Keratinocyte (primary cell): ENCODE measurements at places on chromosomes 2 and 18.

GRCh38 chr2:122174061-122174460 lies 418.6 kb downstream of the TSN start:
- no peak for DNase-seq

GRCh38 chr2:29398384-29399237 lies 283.4 kb downstream of the CLIP4 start:
- no peak for DNase-seq

DNA sequence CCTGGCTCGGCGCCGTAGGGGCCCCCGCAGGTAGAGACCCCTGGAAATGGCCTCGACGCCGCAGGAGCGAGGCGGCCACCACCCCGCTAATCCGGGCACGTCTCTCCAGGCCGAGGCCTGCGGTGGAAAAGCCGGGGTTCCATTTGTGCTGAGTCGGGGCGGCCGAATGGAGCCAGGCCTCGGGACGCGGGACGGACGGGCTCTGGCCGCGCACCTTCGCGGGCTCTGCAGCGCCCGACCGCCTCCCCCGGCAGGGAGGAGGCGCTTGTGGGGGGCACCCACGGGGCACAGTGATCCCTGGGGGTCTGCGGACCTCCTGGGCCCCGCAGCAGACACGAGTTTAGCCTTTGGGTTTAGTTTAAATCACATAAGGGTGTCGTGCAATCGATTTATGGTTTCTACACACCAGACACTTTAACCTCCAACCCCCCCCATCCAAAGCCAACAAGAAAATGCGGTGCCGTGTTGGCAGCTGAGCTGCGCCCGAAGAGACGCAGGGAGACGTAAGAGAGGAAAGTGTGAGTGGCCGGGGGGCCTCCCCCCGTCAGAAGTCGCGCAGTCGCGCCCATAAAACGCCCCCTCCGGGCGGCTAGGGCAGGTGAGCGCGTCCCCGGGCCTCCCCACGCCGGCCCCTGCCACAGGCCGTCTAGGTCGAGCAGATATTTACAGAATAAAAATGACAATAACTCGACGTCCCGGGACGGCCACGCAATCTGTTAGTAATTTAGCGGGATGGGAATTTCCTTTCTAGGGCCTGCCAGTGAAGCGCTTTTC lies 1.0 kb upstream of the NFATC1 start:
- DNase-seq, result no peak

GRCh38 chr2:188032306-188032705 lies 259.4 kb upstream of the GULP1 start:
- no peak for DNase-seq

DNA sequence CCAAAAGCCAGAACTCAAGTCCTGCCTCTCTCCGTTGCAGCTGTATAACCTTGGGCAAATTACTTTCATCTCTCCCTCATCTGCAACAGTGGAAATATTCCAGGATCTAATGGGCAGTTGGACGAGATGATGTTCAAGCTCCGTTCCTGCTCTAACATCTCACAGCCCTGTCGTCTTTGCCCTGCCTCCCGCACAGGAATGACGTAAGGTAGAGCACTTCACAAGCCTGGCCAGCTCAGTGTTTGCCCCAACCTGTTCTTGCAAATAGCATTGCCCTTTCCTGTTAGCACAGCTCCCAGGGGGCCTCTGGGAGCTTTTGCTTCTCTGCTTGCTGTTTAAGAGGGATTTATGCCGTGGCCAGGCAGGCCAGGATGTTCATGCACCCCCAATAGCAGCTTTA lies 107.9 kb downstream of the KLHL29 start:
- peak; percentile 70 for DNase-seq

- no peak for DNase-seq
Measured at GRCh38 chr2:240822280-240822847, 2.3 kb upstream of the KIF1A start.

- DNase-seq, result no peak
Measured at GRCh38 chr2:24874035-24874434, 46.0 kb downstream of the ADCY3 start.

- DNase-seq, result no peak
Measured at GRCh38 chr2:15693926-15694588, 102.4 kb downstream of the DDX1 start.

GRCh38 chr18:6537475-6537874 lies 122.8 kb upstream of the L3MBTL4 start:
- no peak for DNase-seq

DNA sequence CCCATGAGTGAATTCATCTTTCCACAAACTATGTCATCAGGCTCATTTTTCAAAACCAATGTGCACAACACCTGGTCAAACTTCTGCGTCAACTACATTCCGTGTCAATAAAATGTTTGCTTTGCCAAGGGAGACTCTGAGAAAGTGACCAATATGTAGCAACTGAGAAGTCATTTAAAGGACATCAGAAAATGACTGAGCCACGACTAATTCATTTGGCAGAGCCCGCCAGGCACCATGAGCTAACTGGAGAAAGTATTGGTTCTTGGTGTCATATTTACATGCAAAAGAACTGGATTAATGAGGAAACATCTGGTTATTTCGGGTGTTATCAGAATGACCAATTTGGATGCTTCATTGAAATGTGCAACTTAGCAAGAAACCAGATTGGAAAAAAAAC lies 7.2 kb downstream of the RND3 start:
- peak; percentile 26 for DNase-seq

DNA sequence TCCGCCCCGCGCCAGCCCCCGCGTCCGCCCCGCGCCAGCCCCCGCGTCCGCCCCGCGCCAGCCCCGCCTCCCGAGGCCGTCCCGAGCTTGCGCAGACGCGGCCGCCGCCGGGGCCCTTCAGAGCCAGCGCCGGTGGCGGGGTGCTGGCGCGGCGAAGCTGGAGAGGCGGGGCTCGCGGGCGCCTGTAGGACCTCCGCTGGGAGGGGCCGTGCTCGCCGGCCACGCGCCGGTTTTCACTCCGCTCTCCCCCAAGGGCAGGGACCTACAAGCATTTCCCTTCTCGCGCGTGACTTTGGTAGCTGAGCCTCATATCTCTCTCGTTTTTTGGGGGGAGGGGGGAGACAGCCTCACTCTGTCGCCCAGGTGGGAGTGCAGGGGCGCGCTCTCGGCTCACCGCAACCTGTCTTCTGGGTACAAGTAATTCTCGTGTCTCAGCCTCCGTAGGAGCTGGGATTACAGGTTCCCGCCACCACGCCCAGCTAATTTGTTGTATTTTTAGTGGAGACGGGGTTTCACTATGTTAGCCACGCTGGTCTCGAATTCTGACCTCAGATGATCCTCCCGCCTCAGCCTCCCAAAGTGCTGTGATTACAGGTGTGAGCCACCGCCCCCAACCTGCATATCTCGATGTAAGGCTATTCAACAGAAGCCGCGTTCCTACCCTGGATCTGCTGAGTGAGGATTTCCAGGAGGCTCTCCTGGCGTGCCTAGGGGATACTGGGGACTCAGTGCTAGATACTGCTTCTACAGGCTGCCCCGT lies at the start of gene ZNF514:
Gene ZNF514 (minus strand): TSS at position 159 of the 760 bp plus-strand sequence. CDS start 6,595 bp downstream, outside the sequence.
- no peak for DNase-seq

- no peak for DNase-seq
Measured at GRCh38 chr2:205858881-205859441, 176.7 kb downstream of the NRP2 start.

DNA sequence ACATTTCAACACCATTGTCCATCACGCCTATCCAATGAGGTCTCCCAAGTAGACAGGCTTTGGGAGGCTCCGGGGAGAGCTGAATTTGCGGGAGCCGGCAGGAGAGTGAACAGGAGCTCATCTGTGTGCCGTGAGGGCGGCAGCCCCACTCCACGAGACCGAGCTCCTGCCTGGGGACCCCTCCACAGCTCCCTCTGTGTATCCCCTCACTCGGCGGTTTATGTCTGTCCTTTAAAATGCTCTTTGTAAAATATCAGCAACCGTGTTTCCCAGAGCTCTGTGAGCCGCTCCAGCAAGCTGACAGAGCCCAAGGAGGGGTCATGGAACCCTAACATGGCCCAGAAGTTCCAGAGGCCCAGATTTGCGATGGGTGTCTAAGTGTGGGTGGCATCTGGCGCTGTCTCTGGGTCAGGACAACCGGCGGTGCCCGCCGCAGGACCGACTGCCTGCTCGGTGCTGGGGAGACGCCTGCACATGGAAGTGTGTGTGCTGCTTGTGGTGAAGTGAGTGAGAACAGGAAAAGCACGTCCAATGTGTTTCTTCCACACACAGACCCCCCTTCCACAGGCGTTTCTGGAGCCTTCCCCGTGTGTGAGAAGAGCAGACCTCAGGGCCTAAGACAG lies 34.8 kb downstream of the SLC66A2 start:
- no peak for DNase-seq

- no peak for DNase-seq
Measured at GRCh38 chr18:6929370-6930102, 188.1 kb downstream of the LAMA1 start.

DNA sequence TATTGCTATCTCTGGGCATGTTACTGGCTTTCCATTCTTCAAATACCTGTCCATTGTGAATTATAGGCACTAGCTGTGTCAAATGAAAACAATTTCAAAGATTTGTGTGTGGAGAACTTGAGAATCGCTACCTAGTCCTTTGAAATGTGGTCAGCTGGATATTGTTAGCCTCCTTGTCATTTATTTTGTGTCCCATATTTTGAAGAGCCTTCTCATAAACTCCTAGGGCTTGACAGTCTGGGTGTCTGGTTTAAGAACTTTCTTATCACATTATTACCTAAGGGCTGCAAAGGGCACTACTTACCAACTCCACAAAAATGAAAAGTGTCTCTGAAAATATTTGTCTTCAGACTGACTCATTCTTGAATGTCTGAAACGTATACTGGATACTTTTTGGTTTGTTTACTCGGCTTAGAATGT lies 50.2 kb downstream of the COL4A3 start:
- no peak for DNase-seq

- no peak for DNase-seq
Measured at GRCh38 chr18:77899972-77900754, 650.5 kb downstream of the GALR1 start.

DNA sequence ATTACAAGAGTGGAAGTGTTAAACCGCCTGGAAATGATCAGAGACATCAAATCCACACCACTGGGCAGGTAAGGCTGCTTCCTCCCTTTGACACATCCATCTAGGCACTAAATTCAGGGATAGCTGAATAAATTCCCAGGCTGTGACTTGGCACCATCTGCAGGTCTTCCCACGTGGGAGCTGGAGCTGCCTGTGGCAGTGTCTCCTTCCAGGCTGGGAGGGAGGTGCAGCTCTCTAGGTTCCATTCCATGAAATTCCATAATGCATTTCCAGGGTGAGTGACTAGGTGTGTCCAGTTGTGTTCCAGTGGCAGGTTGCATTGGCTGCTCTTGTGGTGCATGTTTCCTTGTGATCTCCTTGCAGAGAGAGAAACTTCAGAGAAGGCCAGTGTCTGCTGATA lies 188.9 kb upstream of the CXCR4 start:
- DNase-seq, result no peak

DNA sequence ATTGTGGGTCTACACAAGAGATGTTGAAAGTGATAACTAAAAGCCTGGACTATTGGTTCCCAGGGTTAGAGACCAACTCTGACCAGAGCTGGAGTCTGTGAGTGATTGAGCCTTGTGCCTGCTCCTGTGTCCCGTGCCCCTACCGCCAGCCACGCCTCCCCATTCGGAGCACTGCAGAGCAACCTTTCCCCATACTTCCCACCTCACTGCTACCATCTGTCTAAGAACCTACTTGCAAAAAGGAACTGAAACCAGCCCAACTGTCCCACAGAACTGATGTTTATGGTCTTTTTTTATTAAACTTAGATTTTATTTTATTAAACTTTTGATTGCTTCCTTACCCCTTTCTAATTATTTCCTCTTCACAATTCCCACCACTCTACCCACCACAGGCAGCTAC lies 300.3 kb upstream of the MGAT5 start:
- DNase-seq, result no peak

GRCh38 chr18:37274309-37275236 lies 291.0 kb downstream of the CELF4 start:
- no peak for DNase-seq

- DNase-seq, result no peak
Measured at GRCh38 chr2:95053543-95053942, 28.0 kb downstream of the MAL start.

DNA sequence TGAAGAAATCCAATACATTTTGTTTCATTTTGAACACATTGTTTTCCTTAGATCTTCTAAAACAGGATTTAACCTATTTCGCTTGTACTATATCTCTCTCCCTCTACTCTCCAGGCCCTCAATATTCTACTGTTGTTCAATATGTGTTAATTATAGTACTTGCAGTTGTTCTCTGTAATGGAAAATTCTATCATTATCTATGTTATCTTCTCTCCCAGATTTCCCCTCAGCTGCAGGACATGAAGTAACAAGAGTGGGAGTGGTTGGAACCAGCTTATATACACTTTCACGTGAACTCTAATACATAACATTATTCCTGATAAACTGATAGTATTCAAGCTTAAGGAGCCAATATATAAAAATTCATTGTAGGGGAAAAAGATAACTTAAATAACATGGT lies 7.0 kb upstream of the STRN start:
- no peak for DNase-seq

GRCh38 chr2:167355821-167356220 lies 467.5 kb downstream of the XIRP2 start:
- DNase-seq, result no peak

DNA sequence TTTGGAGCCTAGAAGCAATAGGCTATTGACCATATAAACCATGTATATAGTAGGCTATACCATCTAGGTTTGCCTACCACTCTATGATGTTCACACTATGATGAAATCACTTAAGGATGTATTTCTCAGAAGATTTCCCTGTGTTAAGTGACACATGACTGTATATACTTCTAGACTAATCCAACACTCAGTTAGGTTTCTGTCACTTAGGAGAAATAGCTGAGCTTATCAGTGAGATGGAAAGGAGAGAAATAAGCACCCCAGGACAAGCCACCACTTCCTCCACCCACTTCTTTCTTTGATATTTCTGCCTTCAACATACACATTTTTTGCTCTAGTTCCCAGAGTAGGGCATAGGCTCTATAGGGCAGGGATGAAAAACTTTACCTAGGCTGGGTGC lies 7.8 kb downstream of the PECR start:
- DNase-seq, result no peak

- no peak for DNase-seq
Measured at GRCh38 chr2:147623328-147623727, 221.5 kb upstream of the ACVR2A start.

GRCh38 chr2:45267062-45267792 lies 258.0 kb upstream of the SIX2 start:
- DNase-seq, result no peak

- no peak for DNase-seq
Measured at GRCh38 chr2:61044636-61045035, 21.0 kb upstream of the SANBR start.

- DNase-seq, result no peak
Measured at GRCh38 chr2:64540615-64541014, 16.5 kb downstream of the AFTPH start.

GRCh38 chr2:29011418-29012060 lies 30.4 kb downstream of the TOGARAM2 start:
- DNase-seq, result no peak

GRCh38 chr2:6325616-6326015 lies 540.1 kb downstream of the CMPK2 start:
- DNase-seq, result no peak
